ENCODE measurements at places on chromosomes 2 and 18. TPM values are rescaled to one million over a fixed set of nuclear protein-coding genes. Genes with fewer than 3 reads are reported as not detected.

The CDK15 gene
- total RNA-seq = not detected

The SERPINB13 gene
- not detected for total RNA-seq

The UBE2F gene
- 47.4 TPM for total RNA-seq

The B3GNT7 gene
- total RNA-seq = 1.2 TPM

The DGUOK gene
- total RNA-seq = 51.8 TPM

The SOCS6 gene
- 15.0 TPM for total RNA-seq

The SH3RF3 gene
- 9.4 TPM for total RNA-seq

The HOXD12 gene
- total RNA-seq = not detected

The CIB4 gene
- total RNA-seq = not detected

The FMNL2 gene
- total RNA-seq = 28.0 TPM

The RNMT gene
- 29.5 TPM for total RNA-seq

The GLI2 gene
- 0.51 TPM for total RNA-seq

The TLX2 gene
- total RNA-seq = not detected

The ERICH2 gene
- not detected for total RNA-seq

The ALPI gene
- not detected for total RNA-seq

The APLF gene
- total RNA-seq = 2.4 TPM

The INPP1 gene
- 36.8 TPM for total RNA-seq

The ABCB11 gene
- 0.44 TPM for total RNA-seq

The GAL3ST2 gene
- total RNA-seq = not detected

The ODC1 gene
- total RNA-seq = 109 TPM

The VAMP5 gene
- 186 TPM for total RNA-seq

The MC5R gene
- total RNA-seq = not detected

The ANKRD29 gene
- 2.6 TPM for total RNA-seq

The TCF7L1 gene
- 13.2 TPM for total RNA-seq

The CKAP2L gene
- total RNA-seq = 25.2 TPM

The DNAJC5G gene
- total RNA-seq = 0.77 TPM

The IL1F10 gene
- total RNA-seq = not detected

The MALL gene
- total RNA-seq = 114 TPM

The POTEF gene
- 0.09 TPM for total RNA-seq

The COL3A1 gene
- total RNA-seq = 1.3 TPM

The RAB6C gene
- not detected for total RNA-seq

The LRRTM1 gene
- not detected for total RNA-seq

The SOWAHC gene
- total RNA-seq = 3.6 TPM

The LYG2 gene
- total RNA-seq = not detected

The CXCR4 gene
- 52.4 TPM for total RNA-seq

All from endothelial cell of umbilical vein (primary cell).